ENCODE measurements at places on chromosomes 1 and 21.

DNA sequence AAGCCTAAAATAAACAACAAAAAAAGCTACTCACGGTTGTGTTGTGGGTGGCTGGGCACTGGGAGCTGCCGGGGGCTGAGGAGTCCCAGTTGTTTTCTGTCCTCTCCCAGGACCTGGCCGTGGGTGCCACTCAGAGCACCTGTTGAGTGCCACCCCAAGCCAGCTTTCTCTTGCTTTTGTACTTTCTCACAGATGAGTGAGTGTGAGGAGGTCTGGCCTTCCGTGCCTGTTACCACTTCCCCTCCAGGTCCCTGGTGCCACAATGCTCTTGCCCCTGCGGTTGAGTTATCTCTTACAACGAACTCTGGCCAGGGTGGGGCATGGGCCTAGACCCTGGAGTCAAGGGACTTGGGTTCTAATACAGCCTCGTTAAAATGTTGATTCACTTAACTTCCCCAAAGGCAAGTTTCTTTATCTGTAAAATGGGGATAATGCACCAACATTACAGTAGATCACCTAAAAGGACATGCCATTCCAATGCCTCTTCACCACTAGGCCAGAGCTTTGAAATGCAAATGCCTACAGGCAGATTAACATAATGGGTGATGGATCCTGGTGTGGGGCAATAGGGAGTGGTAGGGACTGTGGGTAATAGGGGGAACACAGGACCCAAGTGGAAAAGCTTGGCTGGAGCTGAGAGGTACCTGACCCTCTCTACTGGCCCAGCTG lies at the start of gene CNR2:
CNR2 (minus strand) TSS at position 151 of the 669 bp plus-strand sequence. CDS start 37,745 bp downstream, outside the sequence.
- peak; percentile 42 for DNase-seq

- DNase-seq, result no peak
These were observed 237.5 kb upstream of the ESRRG start for GRCh38 chr1:216960716-216961115.

DNA sequence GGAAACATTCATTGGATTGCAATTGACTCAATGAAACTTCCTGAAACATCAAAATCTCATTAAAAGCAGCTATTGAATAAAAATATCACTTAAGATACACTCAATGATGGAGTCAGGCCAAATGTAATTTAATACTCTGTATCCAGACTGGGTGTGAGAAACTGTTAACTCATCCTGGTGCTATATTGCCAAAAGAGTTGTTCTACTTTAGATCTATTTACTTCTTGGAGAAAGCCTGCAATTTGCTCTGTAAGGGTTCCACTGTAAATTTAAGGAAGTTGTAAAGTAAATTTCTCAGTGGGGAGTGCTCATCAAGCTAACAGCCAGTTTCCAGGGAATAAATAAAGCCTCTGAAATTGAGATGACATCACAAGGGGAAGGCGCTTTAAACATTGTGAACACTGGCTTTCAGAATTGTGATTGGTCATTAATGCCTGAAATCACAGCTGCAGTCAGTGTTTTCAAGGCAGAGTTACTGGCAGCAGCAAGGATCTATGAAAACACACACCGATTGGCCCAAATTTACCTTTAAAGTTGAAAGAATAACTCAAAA lies 91.4 kb downstream of the OLFM3 start:
- no peak for DNase-seq

DNA sequence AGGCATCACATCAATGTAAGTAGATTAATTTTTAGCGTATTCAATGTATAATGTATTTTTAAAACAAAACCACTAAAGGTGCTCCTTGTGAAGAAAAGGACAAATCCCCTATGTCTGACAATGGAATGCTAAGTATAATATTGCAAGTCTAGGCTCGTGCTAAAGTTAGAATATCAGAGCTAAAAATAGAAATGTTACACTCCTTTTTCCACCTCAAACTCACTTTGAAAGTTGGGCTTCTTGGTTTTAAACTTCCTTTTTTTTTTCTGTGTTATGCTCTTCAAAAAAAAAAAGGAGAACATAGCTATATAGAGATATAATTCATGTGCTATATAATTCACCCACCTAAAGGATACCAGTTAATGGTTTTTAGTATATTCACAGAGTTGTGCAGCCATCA lies 3.6 kb upstream of the SERBP1 start:
- DNase-seq, result no peak

DNA sequence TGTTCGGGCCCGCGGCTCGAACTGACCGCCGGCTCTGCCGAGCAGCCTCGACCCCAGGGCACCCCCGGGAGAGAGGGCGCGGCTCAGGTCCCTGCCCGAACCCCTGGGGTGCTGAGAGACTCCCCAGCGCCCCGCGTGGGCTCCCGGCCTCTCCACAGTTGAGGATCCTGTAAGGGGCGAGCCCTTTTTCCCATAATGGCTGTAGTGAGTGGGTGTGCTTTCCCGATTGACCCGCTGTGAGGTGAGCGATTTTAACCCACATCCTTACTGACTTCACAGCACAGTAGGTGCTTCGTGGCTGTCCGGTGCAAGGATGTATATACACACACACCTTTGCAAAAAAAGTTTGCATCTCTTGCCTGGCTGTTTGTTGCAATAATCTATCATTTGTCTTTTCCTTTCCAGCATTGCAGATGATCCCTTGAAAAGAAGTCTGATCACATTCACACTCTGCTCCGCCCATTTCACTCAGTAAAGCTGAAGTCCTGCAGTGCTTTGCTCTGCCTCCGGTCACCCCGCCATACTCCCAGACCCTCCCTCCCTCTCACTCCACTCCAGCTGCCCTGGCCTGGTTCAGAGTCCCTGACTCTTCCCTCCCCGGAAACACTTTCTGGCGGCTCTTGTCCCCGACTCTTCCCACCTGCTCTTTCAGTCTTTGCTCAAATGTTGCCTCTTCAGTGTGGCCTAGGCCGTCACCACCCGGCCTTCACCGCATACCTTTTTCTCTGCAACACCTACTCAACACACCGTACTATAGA lies 955 bp upstream of the UBE2G2 start:
- DNase-seq, result no peak

- no peak for DNase-seq
These were observed 130.4 kb upstream of the ADGRL2 start for GRCh38 chr1:81670286-81670685.

- DNase-seq, result no peak
These were observed 14.9 kb downstream of the TARDBP start for GRCh38 chr1:11027316-11027715.

GRCh38 chr1:200771625-200772555 lies 33.2 kb downstream of the CAMSAP2 start:
- DNase-seq, result no peak

DNA sequence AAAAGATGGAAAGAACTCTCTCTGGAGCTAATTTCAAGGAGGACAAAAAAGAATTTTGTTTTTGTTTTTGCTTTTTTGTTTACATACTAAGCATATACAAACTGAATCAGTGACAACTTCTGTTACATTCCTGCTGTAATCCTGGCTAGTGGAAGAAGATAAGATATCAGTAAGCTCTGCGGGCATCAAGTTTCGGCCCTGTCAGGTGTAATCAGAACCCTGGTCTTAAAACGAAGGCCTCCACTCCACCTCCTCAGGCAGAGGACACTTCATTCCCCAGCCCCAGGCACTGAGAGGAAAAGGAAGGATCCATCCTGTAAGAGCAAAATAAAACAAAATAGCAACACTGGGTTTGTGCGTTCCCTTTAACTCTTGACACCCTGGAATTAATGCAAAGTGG lies 88.9 kb upstream of the ARHGAP29 start:
- no peak for DNase-seq

GRCh38 chr1:246492611-246493245 lies 14.4 kb downstream of the SMYD3 start:
- DNase-seq, result peak; percentile 15

DNA sequence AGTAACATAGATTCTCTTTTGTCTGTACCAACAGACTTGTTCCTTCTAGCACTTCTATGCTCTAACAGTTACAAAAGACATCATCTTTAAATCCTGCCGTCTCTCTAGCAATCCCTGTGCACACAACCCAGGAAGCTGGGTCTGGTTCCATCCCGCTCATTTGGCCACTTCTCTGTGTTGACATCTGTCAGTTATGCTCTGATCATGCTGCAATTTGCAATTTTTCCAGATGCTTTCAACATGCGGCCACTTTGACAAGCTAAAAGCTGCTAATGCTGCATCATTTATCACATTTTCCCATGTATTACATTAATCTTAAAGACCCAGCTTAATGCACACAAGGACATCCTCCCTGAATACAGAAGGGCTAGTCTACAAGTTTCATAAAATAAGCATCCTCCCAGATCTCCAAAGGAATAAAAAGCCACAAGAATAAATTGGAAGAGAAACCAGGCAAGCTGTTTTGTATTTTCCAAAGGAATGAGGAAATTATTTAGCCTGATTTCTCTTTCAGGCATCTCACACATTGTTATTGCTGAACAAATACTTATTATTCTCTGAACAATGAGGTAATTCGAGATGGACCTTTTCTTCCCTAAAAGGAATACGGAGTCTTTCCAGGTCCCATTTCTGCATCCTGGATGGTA lies 19.0 kb upstream of the LRRC52 start:
- DNase-seq, result no peak

GRCh38 chr1:87539147-87539546 lies 210.5 kb downstream of the LMO4 start:
- DNase-seq, result no peak

- no peak for DNase-seq
These were observed 37.5 kb upstream of the KCTD3 start for GRCh38 chr1:215529571-215529970.

- DNase-seq, result no peak
These were observed 170.0 kb downstream of the FCRL5 start for GRCh38 chr1:157382351-157382750.

GRCh38 chr1:170630977-170631376 lies 33.0 kb upstream of the PRRX1 start:
- no peak for DNase-seq

GRCh38 chr1:87778896-87779295 lies 450.2 kb downstream of the LMO4 start:
- DNase-seq, result no peak

GRCh38 chr1:150876119-150876454 lies 312 bp downstream of the ARNT start:
- DNase-seq, result no peak

DNA sequence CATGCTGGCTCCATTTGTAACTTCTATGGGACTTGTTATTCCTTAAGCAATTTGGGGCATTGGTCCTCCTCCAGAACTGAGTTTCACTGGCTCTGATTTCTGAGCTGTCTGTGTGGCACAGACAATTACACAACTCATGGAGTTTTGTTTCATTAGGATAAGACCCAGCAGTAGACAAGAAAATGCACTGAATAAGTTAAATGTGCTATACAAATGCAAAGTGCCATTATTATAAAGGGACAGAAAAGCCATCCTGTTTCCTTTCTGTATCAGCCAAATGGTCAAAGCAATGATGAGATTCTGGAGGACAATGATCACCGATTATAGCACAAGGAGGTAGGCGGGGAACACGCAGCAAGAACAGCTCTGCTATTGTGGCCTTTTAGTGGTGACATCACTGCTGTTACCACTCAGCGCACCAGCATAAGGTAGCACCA lies 81.9 kb downstream of the CNIH3 start:
- no peak for DNase-seq

- no peak for DNase-seq
These were observed 248.4 kb downstream of the TNR start for GRCh38 chr1:175494950-175495349.

- DNase-seq, result no peak
These were observed 55.9 kb downstream of the NENF start for GRCh38 chr1:212488436-212489283.

- DNase-seq, result no peak
These were observed 44.4 kb downstream of the COL11A1 start for GRCh38 chr1:103063921-103064320.

GRCh38 chr1:192516776-192517297 lies 58.7 kb upstream of the RGS1 start:
- peak; percentile 82 for DNase-seq

- no peak for DNase-seq
These were observed 41.0 kb upstream of the F3 start for GRCh38 chr1:94582565-94582964.

GRCh38 chr1:223737342-223737741 lies 25.0 kb downstream of the CAPN2 start:
- no peak for DNase-seq

DNA sequence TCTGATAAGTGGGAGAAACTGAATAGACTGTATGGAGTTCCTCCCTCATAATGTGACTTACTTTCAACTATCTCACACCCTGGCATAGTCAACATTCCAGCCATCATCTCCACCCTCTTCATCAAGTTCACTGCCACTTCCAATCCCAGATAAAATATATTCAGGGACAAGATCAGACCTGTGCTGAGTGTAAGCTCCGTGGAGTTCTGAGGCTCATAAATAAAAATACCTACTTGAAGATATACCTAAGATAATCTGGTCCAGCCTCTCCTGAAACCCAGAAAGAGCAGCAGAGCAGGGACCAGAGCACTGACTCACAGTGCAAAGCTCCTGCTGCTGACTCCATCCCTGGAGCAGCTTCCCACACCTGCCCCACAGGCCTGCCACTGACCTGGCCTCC lies 1.7 kb upstream of the LCE7A start:
- no peak for DNase-seq

DNA sequence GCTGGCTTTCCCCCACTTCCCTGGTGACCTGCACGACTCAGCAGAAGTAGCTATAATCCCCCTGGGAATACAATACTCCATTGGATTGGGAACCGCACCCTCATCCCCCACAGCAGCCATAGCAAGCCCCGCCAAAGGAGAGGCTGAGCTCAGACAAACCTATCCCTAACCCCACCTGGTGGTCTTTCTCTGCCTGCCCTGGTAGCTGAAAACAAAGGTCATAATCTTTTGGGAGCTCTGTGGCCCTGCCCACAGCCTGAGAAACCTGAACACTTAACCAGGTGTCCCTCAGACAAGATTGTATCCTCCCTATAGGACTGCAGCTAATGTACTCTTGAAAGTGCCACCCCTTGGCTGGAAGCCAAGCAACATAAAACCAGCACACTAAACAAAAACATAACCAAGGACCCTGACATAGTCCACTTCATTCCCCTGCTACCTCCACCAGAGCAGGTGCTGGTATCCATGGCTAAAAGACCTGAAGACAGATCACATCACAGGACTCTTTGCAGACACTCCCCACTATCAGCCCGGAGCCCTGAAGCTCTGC lies 71.6 kb upstream of the RUNX1 start:
- DNase-seq, result no peak

- DNase-seq, result no peak
These were observed 3.9 kb downstream of the TAS1R2 start for GRCh38 chr1:18855573-18855972.

- DNase-seq, result peak; percentile 80
These were observed 40.9 kb upstream of the PPIAL4F start for GRCh38 chr1:144551543-144552424.

GRCh38 chr1:5492846-5493245 lies 499.4 kb downstream of the NPHP4 start:
- DNase-seq, result no peak

GRCh38 chr1:241715435-241715834 lies 63.4 kb downstream of the WDR64 start:
- DNase-seq, result no peak
